Esophagus muscularis mucosa (tissue), 4 donors: ENCODE measurements at places on chromosomes 1 and 21. TPM values are rescaled to one million over a fixed set of nuclear protein-coding genes. Genes with fewer than 3 reads are reported as not detected.
A peak's percentile ranks its signal among the peaks of the same experiment; 100 is the strongest.

GRCh38 chr1:200128944-200129879 lies 101.7 kb downstream of the NR5A2 start:
- DNase-seq: no peak

GRCh38 chr21:16162953-16163352 lies 433.2 kb downstream of the USP25 start:
- DNase-seq: no peak

Gene AVPR1B
- total RNA-seq: not detected

Gene CAPZA1
- 64.8 TPM for total RNA-seq

Gene TPTE
- total RNA-seq: not detected

GRCh38 chr1:92026806-92027205 lies 3.0 kb upstream of the EPHX4 start:
- DNase-seq: no peak

GRCh38 chr1:247360116-247360898 lies 28.6 kb upstream of the ZNF496 start:
- no peak for DNase-seq

Gene HTR1D
- total RNA-seq: not detected

GRCh38 chr1:2545754-2546514 lies 10.2 kb upstream of the TNFRSF14 start:
- DNase-seq: peak; percentile 96

DNA sequence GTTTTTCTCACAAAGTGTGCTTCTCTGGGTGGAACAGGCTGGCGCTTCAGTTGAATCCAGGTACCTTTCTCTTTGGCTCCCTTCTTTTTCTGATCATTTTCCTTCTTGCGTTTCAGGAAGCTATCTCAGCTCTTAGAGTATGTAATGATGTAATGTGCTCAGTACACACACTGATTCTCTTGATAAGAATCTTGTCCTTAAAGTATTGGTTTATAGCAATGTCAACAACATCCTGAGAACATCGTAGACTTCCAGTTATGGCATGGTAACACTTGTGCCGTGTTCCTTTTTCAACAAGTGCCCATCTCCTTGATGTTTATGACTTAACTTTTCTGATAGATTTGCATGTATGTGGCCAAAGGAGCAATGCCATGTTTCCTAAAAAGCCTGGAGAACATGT lies 11.7 kb upstream of the ABCD3 start:
- no peak for DNase-seq

Gene LCE3D
- total RNA-seq: not detected

GRCh38 chr1:110538075-110538474 lies 19.1 kb upstream of the KCNA10 start:
- no peak for DNase-seq

DNA sequence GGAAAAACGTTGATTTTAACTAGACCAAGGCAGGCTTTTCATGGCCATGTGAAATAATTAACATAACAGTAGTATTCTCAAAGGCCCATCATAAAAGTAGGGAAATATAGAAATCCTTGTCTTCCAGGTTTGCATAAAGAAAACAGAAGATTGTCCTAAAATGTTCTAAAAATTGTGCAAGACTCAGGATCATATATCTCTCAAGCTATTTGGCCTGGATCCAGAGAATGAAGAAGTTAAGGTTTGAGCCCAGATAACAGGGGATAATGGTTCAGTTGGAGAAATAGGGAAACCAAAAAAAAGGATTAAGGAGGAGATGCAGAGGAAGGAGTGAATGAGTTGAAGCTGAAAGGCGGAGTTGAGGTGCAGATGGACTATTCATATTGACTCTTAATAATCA lies 555.5 kb upstream of the NR5A2 start:
- no peak for DNase-seq

DNA sequence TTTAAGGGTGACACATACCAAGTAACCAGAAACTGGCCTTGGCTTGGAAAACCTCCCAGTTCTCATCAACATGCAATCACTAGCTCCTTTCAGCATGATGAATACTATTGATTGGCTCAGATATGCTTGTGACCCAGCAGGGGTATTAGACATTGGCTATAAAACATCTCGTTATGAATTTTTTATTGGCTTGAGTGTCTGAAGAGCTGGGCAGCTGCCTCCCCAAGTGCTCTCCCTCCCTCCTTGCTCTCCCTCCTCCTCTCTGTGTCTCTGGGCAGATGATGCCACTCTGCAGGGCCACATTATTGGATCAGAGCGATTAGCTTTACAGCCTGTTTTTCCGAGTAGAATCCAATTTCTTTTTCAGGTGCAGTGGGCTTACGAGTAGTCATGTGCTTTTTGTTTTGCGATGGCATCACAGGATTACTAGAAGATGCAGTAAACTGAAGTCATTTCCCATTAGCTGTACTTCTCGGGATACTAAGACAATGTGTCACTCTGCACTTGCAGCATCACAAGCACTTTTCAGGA lies 79.3 kb upstream of the ATF3 start:
- no peak for DNase-seq

GRCh38 chr1:235206533-235207208 lies 45.6 kb upstream of the RBM34 start:
- no peak for DNase-seq

DNA sequence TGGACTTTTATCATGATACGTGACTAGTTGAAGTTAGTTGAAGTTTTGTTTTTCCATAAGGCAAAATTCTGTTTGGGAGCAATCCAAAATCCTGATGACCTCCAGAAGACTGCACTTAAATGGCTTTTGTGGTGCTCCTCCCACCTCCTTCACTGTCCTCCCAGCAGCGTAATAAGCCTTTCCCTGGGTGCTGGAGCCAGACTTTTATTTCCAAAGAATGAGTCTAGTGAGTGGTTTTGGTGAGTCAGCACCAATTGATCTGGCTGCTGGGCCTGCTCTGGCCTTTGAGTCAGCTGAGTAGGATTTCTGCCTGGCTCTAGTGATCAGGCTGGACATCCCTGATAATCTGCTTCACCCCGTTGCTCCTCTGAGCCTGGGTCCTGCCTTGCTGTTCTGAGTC lies 21.7 kb upstream of the KCND3 start:
- DNase-seq: no peak

DNA sequence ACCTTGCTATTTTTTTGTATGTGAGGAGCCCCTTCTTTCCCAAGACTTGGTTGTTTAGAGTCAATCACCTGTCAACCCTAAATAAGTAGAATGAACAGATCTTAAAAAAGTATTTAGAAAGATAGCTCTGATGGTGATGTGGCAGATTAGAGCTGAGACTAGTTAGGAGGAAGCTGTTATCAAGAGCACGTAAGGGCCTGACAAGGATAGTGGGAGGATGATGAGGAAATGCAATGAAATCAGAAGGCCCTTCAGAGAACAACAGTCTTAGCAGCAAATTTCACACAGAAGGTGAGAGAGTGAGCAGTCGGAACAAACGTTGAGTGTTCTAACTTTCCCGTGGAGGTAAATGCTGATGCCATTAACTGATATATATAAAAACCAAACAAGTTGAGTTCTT lies 15.9 kb upstream of the S1PR1 start:
- DNase-seq: no peak

DNA sequence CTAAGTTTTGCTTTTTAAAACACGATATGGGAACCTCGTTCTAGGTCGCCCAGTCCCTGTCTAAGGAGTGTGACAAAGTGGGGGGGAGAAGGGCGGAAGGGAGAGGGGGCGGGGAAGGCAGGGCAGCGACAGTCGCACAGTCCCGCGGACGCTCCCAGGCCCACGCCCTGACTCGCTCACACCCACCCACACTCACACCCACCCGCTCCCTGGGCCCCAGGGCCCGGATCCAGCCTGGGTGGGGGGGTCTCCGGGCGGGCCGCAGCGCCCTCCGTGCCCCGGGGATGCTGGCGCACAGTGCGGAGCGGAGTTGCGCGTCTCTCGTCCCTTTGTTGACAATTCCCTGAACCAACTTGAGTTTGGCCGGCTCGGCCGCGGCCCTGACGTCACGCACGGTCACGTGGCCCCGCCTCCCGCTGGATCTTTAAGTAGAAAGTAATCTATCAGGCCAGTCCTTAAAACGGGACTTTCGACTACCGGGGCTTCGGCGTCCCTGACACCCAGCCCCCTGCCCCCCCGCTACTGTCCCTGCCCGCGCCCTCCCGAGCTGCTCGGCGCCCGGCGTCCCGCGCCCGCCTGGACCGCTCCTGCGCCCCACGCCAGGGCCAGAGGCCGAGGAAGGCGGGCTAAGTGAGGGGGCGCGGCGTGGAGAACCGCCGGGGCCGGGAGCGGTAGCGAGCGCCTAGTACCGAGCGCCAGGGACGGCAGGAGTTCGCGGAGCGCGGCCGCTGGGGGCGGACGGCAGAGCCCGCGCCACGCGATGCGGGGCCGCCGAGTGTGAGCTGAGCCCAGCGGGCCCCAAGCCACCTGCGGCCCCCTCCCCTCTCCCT lies at the start of gene FOXD3:
Gene FOXD3 (plus strand): TSS at position 454 of the 830 bp plus-strand sequence. CDS start 492 bp downstream, outside the sequence.
- no peak for DNase-seq

Gene SELENBP1
- 113 TPM for total RNA-seq

DNA sequence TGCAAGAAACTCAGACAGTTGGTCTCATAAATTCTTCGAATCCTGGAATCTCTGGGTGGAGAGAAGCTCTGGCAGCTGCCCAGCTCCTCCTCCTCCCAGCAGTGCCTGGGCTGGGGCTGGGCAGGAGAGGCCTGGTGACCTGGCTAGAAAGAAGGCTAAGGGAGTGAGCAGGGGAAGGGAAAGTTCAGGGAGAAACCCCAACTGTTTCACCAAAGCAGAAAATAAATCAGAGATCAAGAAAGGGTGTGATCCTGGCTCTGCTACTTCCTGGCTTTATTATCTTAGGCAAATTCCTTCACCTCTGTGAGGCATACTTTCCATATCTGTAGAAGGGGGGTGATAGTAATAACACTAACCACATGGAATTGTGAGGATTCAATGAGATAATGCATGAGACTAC lies 8.8 kb upstream of the COL16A1 start:
- no peak for DNase-seq

DNA sequence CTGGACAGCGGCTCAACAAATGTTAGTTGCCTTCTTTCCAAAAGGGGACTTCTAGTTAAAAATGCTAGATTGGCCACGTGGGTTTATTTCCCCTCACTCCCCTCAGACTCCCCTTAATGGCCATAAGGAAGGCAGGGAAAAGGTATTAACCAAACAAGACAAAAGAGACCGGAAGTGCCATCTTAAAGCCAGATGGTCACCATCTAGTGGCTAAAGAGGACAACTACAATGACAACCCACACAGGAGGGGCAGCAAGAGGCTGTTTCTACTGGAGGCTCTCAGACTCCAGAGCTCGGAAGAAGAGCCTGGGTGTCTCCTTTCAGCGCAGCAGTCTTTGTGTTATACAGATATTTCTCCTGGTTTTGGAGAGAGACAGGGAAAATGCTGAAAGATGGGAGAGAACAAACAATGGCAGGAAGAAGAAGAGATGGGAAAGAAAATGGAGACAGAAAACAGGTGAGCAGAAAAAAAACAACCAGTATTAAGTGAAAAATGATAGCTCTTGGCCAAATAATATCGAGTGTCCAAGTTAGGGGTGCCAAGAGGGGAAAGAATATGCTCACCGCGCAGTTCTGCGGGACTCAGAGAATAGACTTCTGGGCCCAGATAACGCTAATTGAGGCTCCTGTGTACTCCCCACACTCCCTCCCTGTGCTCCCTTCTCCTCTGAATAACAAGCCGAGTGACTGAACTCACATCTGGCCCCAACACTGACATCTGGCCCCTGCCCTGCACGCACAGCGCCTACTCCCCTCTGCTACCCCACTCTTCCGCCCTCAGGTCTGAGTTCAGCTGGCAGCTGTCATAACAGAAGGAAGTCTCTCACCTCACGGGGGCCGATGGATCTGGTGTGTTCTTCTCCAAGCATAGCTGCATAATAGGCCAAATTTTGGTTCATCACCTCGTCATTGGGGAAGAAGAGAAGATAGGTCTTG lies 9.6 kb downstream of the P3H1 start:
- no peak for DNase-seq

DNA sequence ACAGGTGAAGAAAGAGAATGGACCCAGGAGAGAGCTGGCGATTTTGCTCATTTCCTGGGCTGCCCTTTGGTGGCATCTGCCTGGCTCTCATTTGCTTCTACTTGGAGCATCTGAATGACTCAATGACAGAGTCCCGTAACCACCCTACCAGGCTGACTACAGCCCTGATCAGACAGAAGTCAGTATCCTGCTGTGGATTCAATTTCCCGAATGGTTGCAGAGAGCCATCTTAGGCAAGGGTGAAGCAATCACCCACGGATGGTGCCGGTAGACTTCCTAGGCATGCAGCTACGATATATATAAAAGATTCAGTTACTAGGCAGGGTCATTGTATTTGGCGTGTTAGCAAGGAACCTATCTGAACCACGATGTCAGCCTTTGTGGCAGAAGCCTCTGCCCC lies 10.2 kb downstream of the AJAP1 start:
- no peak for DNase-seq

DNA sequence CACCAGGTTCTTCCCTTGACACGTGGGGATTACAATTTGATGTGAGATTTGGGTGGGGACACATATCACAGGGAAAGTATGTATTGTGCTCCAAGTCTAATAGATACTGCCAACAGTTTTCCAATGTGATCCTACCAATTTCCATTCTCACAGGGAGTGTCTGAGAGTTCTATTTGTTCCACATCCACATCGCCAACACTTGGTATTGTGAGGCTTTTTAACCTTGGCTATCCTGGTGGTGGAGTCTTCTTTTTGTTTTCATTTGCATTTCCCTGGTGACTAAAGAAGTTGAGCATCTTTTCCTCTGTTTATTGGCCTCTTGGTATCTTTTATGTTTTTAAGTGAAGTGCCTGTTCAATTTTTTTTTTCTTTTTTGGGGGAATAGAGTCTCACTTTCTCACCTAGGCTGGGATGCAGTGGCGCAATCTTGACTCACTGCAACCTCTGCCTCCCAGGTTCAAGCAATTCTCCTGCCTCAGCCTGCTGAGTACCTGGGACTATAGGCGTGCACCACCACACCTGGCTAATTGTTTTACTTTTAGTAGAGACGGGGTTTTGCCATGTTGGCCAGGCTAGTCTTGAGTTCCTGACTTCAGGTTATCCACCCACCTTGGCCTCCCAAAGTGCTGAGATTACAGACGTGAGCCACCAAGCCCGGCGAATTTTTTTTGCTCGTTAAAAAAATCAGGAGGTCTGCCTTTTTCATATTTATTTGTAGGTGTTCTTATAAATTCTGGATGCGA lies 15.9 kb upstream of the PADI1 start:
- no peak for DNase-seq

Gene CFHR1
- not detected for total RNA-seq
